NT2/D1 (cell line): ENCODE measurements at places on chromosomes 3 and 15.

DNA sequence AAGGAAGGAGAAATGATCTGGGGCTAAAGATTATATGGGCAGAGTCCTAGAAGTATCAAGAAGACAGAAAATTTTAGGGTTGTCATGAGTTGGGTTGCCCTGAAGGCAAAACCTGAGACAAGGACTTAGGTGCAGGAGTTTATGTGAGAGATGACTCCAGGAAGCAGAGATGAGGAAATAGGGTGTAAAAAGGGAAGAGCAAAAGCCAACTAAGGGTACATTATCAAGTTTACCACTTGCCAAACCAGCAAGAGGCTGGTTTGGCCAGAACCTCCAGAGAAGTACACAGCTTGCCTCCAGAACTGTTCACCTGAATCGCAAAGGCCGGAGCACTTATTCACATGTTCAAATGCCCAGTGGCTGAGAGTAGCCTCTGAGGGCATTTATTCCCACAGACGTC is 116.7 kb downstream of the FHIT start:
- no peak for DNase-seq

DNA sequence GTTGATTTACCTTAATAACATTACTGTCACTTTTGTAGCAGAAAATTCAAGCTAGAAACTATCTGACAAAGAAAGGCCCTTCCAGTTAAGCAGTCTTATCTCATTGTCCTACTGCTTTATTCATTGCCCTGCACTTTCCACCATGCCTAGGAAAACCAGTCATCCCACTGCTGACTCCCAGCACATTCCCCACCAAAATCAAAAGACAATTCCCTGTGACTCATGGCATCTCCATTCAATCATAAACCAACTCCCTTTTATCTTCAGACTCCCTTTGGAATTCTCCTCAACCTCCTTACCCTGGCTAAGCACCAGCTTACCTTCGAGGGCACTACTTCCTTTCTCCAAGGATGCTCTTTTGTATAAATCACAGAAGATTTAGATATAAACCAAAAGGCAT is 184.3 kb downstream of the PLCH1 start:
- peak; percentile 22 for DNase-seq

DNA sequence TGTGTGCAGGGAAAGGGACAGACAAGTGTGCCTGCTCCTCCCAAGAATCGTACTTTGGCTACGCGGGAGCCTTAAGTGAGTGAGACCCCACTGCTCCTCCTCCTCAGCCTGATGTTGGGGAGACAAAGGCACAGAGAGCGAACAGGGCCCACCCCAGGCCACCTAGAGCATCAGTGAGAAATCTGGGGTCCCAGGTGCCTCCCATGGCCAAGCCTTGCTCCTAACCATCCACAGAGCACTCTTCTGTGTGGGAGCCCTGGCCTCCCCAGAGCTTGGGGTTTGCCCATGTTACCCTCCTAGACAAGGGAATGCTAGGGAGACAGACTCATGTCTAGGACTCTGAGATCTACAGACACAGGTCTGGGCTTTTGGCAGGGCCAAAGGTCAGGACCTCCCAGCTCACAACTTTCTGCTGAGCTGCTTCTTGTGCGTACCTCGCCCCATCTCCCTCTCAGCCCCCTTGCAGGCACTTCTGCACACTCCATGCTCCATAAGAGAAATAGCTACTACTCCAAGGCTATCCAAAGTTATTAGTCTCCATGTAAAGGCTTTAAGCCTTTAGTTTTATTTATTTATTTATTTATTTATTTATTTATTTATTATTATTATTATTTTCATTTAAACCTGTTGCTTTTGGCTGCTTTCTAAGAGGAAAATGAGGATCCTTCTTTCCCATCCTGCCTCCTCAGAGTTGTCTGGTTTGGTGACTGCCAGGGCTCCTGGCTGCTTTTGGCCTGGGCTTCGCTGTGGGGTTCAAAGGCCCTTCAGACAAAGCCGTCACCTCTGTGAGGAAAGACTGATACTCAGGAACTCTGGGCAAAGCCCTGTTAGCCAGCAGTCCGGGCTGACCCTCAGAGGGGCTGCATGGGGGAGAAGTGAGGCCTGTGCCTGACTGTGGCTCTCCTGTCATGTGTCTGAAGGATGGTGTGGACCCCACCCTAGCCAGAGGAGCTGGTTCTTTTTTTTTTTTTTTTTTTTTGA is 32.8 kb upstream of the TOPBP1 start:
- no peak for DNase-seq

DNA sequence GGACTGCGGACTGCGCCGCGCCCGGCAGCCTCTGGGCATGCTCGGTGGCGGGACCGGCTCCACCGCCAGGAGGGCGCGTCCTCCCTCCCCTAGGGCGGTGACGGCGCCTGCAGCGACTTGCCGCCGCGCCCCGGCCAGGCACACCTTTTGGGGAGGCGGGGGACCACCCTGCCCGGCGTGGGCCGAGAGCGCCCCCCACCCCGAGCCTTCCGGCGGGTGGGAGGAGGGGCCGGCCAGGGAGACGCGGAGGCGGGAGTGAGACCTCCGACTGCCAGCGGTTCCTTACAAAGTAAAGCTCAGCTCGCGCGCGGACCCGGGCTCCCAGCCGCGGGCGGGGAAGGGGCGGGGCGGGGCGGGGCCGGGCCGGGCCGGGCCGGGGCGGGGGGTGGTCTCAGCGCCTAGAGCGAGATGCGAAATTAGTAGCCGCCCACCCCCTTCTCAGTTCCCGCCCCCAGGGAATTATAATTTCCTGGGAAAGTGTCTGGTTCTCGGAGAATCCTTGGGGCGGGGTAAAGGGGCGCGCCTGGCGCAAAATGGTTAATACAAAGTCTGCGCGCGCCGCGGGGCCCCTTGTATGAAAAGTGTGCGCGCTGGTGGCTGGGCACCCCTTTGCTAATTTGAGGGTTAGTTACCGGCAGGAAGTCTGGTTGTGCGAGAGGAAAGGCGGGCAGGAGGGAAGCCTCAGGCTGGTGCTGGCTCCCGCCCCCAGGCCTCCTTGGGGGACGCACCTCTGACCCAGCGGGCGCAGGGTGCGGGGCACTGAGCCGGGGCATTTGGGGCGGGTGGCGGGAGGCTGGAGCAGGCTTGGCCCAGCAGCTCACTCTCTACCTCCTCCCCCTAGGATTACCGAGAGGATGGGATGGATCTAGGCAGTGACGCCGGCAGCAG is 224.8 kb upstream of the IL12A start:
- peak; percentile 68 for DNase-seq

- DNase-seq: no peak
Measured at GRCh38 chr3:157086060-157086750, 73.7 kb downstream of the CCNL1 start.

DNA sequence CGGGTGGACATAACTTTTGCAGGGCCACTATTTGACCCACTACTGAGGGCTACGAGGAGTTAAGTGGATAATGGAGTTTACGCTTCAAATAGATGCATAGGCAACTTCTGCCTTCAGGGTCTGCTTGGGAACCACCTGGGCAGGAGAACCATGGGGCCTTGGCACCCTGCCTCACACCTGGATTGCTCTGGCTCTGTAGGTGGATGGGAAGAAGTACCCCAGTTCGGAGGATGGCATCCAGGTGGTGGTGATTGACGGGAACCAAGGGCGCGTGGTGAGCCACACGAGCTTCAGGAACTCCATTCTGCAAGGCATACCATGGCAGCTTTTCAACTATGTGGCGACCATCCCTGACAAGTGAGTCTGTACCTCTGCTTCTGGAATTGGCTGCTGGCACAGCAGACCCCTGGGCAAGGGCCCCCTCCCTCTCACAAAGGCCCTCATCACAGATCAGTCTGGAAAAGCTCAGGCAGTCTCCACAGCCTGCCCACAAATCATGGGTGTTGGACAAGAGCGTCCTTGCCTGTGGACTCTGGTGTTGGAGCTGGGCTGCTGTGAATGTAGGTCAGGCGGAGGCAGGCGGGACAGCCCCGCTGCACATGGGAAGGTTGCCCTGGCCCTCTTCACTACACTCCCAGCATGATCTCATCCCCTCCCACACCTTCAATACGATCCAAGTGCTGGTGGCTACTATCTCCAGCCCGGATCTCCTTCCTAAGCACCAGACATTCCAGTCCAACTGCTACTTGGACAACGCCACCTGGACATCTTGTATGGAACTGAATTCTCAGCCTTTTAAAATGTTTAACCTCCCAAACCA is 46.7 kb downstream of the MESD start:
- no peak for DNase-seq

DNA sequence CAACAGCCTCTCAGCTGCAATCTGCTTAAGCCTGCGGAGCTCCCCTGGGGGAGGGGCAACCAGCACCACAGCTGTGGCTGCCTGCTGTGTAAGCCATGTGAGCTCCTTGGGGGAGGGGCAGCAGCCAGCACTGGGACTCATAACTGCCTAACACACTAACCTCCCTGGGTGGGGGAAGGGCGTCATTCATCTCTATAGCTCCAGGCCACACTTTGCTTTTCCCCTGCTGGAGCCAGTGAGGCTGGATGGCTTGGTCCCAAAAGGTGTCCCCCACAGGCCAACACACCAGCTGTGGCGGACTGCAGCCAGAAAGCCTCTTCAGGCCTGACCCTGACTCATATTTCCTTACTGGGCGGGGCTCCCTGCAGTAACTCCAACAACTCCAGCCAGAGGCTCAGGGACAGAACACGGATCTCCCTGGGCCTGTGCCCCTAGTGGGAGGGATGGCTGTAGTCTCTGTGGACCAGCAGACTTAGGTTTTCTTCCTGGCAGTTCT is 129.8 kb downstream of the PPM1L start:
- peak; percentile 18 for DNase-seq

DNA sequence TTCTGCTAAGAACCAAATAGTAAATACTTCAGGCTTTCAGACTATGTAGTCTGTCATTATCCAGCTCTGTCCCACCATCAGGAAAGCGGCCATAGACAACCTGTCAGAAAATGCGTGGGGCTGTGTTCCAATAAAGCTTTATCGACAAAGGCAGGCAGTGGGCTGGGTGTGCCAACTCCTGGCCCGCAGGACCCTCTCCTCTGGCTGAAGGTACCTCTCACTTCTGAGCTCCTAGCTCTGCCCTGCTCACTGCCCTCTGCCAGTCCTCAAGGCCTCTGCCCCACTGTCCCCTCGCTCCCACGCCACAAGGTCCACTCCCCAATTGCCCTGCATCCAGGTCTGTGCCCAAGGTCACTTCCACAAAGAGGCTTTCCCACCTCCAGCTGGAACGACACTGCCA is 20.0 kb downstream of the SSUH2 start:
- DNase-seq: no peak

GRCh38 chr3:81967393-81967792 is 205.9 kb upstream of the GBE1 start:
- DNase-seq: no peak

- no peak for DNase-seq
Measured at GRCh38 chr3:107637416-107638183, 114.8 kb downstream of the BBX start.

GRCh38 chr3:124850633-124851032 is 36.5 kb downstream of the ITGB5 start:
- no peak for DNase-seq

- no peak for DNase-seq
Measured at GRCh38 chr3:63333815-63334214, 55.7 kb downstream of the SYNPR start.

DNA sequence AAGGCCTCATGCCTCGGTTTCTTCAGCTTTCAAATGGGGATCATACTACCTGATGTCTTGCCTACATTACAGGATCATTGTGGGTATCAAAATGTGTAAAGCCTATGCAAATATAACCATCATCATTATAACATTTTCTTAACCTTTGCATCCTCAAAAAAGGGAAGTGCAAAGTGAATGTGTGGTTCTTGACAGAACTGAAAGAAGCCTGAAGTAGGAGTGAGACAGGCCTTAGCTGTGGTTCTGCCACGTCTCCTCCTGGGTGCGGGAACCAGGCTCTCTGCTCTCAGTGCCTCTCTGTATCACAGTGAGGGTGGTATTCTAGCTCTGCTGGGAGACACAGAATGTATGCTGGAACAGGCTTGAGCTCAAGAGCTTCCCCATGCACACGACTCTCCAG is 316.9 kb upstream of the ICE2 start:
- DNase-seq: no peak

- no peak for DNase-seq
Measured at GRCh38 chr3:76024640-76025039, 239.3 kb upstream of the ZNF717 start.

- no peak for DNase-seq
Measured at GRCh38 chr3:15347737-15348110, 15.3 kb upstream of the SH3BP5 start.

DNA sequence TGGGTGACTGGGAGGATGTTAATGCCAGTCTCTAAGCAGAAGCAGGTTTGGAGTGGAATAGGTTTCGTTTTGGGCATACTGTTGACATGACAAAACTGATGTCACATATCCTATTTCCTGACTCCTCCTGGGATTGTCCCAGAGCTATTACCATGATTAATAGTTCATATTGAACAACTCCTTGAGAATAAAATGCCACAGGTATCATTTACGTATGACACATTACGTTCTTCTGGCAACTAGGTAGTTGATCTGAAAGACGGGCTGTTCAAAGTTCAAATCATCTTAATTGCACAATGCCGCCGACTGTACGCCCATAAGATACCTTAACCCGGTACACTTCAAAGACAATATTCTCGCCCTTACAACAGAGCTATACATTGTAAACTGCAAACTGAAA is 1.4 kb upstream of the RAB5A start:
- no peak for DNase-seq

DNA sequence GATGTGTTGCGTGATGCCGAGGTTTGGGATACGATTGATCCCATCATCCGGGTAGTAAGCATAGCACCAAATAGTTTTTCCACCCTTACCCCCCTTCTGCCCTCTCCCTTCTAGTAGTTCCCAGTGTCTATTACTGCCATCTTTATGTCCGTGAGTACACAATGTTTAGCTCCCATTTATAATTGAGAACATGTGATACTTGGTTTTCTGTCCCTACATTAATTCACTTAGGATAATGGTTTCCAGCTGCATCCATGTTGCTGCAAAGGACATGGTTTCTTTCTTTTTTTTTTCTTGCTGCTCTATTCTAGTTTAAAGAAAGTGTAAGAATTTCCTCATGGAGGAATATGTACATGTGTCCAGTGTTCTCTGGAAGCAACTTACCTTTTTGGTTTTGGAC is 51.8 kb downstream of the NSUN3 start:
- no peak for DNase-seq

DNA sequence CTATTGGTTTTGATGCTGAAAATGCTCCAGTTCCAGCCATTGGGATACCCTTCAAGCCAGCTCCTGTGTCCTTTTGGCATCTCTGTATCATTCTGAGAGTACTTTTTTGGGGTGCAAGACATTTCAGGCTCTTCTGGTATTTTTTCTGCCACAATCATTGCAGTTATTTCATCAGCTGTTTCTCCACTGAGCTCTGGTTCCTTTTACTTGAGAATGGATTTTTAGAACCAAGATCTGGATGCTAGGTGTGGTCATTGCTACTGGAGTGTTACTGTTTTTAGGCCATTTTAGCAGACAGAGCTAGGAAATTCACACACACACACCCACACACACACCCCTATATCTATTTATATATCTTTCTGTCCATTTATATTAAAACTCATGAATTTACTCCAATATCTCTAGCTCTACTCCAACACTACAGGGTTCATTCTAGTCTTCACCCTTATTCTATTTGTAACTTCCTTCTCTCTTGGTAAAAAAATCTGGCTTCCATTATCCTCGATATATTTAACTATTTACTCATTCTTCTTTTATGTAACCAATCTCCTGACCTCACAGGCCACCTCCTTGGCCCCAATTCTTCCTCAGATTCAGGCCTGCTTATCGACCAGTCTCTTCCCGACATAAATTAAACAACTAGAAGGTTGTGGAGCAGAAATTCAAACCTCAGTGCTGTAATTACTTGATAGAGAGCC is 17.0 kb downstream of the SLC35G2 start:
- no peak for DNase-seq

GRCh38 chr3:66004244-66004643 is 34.5 kb downstream of the MAGI1 start:
- no peak for DNase-seq
